Stimulated activated CD4-positive, alpha-beta T cell treated with anti-CD3 and anti-CD28 coated beads, Interleukin-15, amount 100 ng/mL, for 24 hours (primary cell): ENCODE measurements at places on chromosomes 7 and 10.
A peak's percentile ranks its signal among the peaks of the same experiment; 100 is the strongest.

GRCh38 chr10:12958546-12959110 is 42.9 kb downstream of the CCDC3 start:
- no peak for DNase-seq

DNA sequence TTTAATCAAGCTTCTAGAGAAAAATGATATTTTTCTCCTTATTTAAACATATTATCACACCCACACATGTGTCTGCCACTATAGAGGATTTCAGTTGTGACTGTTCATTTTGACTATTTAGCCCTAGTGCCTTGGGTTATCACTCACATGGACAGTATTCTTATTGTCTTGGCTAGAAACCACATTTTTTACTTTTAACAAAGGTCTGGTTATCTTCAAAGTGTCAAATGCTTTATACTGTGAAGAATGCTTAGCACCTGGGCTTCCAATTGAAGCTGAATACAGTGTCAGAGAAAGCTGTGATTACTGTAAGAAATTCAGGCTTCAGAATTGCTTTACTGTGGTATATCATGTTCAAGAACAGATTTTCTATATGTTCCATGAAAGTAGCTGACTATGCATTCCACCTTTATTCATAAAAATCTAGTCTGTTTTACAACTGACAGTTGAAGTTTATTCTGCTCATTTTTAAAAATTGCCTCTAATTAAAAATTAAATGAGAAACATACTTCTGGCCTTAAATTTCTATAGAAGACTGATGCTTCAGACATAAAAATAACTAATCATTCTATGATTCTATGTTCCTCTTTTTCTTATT is 278.6 kb downstream of the SEMA3D start:
- no peak for DNase-seq

GRCh38 chr10:80502621-80503583 is 34.8 kb upstream of the SH2D4B start:
- no peak for DNase-seq

DNA sequence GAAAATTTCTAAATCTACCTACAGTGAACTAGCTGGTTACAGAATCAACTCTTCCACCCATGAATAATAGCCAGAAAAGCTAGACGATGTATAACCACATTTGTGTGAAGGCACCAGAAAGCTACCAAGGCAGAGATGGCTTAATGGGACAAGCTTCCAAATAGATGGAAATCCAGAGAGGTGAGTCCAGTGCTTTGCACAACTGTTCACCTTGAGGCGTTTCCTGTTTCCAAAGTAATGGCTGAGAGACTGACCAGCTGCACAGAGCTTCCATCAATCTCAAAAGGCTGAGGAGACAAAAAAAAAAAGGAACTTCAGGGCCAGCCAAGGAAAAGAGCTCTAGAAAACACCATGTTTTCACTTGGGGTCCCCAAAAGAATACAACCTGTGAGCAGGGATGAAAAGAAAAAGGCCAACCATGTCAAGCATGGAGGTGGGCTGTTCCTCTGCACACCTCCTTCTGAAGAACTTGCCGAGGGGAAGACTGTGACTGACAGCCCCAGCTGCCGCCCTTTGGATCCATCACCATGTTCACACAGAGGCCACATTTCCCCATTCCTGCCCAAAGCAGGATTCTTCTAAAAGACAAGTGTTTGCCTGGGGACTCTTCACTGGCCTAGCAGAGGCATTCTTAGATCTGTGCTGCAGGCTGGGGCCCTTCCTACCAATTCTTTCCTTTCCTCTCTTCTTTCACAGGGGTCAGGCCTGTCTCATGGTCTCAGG is 72.9 kb downstream of the ARHGAP21 start:
- DNase-seq = no peak

DNA sequence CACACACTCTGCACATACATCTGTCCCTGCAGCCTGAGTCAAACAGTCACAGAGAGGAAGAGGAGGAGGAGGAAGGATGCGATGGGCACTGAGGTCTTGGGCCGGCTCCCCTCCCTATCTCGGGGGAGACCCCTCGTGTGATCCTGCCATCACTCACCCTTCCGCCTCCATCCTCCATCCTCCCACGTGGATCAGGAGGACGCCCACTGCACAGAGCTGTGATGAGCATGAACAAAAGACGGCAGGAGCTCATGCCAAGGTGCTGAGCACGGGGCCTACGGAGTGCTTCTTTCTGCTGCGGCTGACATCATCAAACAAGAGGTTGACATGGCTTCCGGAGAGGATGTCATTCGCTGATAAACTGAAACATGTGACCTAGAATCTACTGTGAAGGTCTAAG is 68.0 kb downstream of the DIP2C start:
- no peak for DNase-seq

DNA sequence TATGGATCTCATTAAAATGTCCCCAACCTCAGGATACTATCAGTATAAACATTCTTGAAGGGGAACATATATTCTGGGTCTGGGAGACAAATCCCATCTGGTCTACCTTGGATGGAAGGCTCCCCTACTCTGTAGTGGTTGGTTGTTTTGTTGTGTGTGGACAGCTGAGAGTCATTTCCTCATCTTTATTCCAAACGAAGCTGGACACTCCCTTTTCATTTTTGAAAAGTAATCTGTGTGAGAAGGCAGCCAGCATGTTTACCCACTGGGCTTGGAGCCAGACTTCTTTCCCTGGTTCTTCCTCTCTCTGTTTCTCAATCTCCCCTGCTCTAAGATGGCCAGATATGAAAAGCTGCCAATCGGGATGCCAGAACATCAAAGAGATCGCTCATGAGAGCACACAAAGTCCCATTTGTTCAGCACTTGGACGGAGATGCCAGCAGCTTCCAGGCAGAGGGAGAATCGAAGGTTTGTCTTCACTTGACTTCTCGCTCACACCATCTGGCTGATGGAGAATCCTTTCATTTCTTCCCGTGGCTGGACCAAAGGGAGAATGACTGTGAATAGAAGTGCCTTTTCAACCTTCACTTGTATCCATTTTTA is 108.1 kb upstream of the AGR3 start:
- no peak for DNase-seq

DNA sequence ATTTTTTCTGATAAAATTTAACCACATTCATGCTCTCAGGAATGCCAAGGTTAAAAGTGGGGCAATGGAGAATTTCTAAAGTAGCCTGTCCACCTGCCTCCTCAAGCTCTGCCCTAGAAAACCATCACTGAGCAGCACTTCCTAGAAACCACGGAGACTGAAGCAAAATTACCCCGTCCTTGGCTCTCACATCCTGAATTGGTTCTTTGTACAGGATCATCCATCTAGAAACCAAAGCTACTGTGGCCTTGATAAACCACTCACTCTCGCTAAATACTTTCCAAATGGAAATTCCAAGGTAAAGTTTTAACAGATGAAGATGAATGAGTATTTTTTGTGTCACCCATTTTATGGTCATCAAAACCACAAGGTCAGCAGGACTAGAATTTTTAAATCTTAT is 96.6 kb downstream of the AVL9 start:
- no peak for DNase-seq

DNA sequence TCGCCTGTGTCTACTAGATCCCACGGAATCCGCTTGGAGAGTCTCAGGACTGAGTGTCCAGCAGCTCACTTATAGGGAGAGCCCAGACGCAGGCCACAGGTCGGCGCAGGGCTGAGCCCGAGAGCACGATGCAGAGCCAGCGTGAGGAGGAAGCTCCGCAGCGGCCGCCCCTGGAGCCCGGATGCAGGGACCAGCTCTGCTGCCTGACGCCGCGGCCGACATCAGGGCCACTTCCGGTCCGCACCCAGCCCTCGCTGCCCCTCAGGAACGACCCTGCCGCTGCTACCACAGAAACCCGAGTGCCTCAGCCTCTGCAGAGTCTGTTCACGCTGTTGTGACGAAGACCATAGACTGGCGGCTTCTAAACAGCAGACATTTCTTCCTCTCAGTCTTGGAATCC is 275.8 kb upstream of the PPP2R2D start:
- DNase-seq = no peak

DNA sequence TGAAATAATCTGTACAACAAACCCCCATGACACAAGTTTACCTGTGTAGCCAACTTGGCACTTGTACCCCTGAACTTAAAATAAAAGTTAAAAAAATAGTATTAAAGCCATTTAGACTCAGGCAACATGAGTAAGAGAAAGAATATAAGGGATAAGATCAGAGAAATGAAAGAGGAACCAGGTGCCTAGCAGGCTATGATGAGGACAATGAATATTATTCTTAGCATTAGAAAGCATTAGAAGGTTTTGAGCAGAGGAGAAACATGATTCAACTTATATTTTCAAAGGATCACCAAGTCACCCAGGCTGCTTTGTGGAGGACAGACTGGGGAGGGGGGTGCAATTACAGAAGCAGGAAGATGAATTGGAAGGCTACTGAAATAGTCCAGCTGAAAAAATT is 48.1 kb upstream of the TES start:
- no peak for DNase-seq

- no peak for DNase-seq
Observed at GRCh38 chr10:30828680-30829079, 199.1 kb upstream of the LYZL2 start.

DNA sequence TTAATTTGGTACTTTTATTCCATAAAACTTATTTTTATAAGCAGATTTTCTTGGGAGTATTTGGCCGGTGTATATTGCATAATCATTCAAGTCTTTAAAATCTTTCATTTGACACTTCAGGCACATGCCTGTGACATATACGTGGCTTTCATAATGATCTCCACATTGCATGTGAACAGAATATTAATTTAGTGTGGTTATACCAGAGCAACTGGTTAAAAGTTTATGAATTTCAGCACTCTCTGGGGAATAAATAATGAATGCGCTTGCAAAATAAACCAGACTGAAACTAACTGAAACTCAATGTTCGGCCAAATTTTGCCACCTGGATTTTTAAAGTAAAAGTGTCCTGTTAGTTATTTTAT is 242.3 kb downstream of the GLI3 start:
- no peak for DNase-seq

DNA sequence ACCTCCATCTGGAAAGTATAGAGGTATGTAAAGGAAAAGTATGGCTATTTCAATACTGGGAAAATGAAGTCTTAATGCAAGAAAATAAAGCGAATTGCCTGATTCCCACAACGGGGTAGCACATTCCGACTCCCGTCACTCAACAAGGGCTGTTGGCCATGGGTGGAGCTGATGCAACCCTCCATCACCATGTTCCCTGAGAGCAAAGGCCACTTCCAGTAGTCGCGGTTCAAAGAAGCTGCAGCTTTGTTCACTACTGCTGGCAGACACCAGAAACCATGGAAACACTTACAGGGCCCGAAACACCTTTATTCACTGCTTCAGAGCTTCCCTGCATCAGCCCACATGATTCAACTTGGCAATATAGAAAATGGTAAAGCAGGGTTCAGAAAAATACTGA is 44.0 kb downstream of the TMEM26 start:
- DNase-seq = no peak

- peak; percentile 36 for DNase-seq
Observed at GRCh38 chr7:55516409-55516808, 55.9 kb downstream of the VOPP1 start.

GRCh38 chr7:131586259-131586658 is 29.8 kb upstream of the PODXL start:
- no peak for DNase-seq

- DNase-seq = no peak
Observed at GRCh38 chr7:143280160-143280559, 4.6 kb upstream of the TMEM139 start.

DNA sequence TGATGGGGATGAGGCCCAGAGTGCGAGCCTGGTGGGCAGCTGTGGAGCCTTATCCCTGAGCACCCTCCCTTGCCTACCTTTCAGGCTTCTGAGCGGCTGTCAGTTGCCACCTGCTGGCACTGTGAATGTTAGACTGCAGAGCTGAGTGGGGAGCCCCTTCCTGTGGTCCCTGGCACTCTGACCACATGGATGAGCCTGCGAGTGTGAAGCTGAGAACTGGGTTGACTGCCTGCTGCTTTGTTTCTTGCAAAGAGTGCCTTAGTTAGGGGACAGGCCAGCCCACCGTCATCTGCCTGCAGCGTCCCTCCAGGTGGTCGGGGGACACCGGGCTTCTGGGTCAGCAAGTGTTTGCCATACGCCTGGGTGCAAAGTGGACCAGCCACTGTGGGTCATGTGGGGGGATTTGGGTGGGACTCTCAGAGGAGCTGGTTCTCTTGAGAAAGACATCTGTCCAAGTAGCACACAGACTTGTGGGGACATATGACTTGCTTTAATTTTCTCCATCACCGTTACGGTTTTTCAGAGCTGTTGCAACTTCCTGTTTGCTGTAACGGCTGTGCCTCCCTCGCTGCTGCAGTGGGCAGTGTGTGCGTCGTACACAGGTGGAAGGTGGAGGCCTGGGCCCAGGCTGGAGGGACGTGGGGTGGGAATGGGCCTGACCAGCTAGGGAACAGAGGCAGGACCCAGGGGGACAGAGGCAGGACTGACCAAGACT is 13.7 kb downstream of the INPP5A start:
- DNase-seq = peak; percentile 42

DNA sequence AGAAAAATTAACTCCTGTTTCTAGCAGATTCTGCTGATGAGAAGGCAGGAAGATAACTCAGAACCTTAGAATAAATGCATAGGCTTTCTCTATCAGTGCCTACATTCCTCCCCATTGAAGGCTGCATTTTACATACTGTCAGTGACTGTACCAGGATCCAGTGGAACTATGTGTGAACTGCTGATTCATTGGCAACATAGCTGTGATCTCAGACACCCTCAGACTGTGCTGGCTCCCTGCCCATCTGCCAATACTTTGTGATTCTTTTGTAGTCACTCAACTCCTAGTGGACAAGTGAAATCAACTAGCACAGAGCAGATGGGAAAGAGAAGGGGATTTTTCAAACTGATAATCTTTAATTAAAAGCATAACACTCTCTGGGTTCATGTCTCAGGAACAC is 375.8 kb downstream of the MDFIC start:
- no peak for DNase-seq

DNA sequence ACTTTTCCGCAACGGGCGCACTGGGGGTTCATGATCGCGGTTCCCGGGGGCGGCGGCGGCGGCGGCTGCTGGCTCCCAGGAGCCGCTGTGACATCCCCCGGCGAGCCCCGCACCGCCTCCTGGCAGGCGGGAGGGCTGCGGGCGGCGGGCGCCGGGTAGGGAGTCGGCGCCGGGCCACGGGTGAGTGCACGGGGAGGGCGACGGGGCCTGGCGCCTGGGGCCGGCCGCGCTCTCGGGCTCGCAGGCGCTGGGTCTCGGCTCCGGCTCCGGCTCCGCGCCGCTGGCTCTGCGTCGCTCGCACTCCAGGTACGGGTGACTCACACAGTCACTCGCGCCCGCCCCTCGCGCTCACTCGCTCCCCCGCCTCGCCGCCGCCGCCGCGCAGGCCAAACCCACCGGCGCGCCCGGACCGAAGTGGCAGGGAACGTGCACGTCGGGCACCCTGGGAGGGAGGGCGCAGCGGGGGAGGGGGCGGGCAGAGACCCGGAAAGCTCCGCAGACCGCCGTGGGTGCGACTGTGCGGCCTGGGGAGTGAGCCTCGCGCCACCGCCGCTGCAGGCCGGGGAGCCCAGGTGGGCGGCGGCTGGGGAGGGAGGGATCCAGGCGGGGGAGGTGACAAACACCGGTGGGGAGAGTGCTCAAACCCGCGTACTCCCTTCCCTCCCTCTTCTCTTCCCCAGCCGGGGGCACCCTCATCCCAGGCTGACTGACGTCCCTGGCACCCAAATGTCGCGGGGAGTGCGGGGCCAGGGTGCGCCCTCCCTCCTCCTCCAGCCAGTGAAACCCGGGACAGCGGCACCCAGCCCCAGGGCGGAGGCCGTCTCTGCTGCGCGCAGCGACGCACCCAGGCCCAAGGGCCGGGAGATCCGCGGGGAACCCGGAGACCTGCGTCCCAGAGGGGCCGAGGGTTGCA is 276.9 kb upstream of the NEBL start:
- peak; percentile 65 for DNase-seq

GRCh38 chr7:12152196-12152918 is 58.7 kb upstream of the TMEM106B start:
- DNase-seq = no peak
